ENCODE measurements at places on chromosomes 12 and 14.

DNA sequence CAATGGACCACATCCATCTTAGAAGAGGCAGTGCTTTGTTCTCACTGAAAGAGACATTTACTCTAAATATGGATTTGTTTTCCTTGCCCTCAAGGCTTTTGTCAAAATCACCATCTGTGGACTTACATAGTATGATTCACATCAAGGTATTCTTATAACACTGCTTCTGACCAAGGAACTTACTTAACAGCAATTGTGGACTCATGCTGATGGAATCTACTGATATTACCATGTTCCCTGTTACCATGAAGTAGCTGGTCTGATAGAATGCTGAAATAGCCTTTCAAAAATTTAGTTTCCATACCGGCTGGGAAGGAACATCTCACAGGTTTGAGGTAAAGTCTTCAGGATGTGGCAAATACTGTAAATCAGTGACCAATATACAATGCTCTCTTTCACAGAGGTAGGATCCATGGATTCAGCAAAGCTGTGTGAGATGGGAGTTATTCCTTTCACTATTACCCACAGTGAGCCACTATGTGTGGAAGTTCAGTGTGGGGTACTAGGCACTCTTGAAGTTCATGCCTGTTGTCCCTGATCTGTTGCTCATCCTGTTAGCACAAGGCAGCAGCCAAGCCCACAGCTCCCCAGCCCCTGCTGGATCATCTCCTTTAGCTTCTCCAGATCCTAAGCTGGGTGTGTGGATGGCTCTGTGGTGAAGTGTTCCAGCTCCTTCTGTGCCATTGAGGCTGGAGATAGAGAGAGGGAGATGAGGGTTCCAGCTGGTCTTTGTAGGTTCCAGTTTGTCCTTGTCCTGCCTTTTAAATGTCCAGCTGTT is 126.4 kb downstream of the ATP23 start:
- no peak for DNase-seq

- no peak for DNase-seq
These were observed 442.6 kb downstream of the GXYLT1 start for GRCh38 chr12:41701943-41702601.

- no peak for DNase-seq
These were observed 123.4 kb downstream of the PTPRQ start for GRCh38 chr12:80567401-80567800.

DNA sequence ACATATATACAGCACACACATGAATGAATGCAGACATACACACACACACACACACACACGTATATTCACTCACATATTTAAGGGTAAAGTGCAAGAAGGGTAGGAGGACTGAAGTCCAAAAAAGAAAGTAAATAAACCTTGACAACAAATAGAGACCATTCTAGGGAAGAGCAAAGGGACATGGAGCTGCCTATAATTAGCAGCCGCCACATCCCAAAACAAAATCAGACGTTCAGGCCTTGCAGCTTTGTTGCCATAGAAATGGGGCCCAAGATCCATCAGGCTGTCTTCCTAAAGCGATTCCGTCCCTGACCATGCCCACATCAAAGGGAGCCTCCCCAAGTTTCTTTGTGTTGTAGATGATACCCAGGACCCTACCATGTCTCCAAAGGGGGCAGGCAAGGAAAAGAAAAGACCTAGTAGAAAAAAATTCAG is 703.5 kb upstream of the TBX3 start:
- DNase-seq, result no peak

- no peak for DNase-seq
These were observed 104.4 kb downstream of the NUAK1 start for GRCh38 chr12:106034316-106034715.

DNA sequence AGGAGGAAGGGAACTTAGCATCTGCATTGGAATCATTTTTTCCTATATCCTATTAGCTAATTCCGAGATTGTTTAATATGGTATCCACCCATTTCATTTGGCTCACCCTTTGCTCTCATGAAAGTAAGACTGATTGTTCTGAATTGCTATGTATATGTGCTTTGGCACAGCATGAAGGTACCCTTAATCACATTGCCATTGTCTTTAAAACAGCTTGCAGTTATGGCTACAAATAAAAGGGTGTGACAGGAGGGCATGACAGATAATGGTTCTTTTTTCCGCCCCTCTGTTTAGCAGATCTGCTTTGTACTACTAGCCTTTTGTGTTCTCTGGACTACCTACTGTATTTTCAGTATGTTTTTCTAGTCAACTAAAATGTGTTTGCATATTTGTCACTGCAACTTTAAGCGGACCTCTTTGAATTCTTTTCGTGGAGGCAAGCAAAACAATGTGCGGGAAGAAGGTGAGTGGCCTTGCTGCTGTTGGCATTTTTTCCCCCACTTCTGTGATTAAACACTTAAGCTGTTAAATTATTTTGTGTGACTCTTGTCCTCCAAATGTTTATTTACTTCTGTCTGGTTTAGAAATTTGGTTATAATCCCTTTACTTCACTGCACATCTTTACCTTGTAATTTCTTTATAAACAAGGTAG is 35.8 kb downstream of the FBXO34 start:
- DNase-seq, result no peak

GRCh38 chr12:103756443-103756842 is 84.6 kb downstream of the NT5DC3 start:
- no peak for DNase-seq

DNA sequence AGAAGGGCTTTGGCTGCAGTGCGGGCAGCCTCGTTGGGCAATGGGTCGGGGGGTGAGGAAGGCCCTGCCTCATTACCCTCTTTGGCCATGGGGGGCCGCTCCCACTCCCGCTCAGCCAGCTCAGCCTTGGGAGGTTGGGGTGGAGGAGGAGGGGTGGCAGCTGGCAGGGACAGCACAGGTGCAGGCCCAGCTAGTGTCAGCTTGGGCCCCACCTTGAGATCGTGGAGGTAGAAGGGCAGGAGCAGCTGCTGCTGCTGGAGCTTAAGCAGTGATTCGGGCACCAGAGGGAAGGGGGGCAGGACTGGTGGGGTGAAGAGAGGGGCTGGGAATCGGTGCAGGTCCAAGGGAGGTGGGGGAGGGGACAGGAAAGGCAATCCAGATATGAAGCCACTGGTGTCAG is 26.0 kb downstream of the ZFHX2 start:
- no peak for DNase-seq

- no peak for DNase-seq
These were observed 25.2 kb upstream of the BHLHE41 start for GRCh38 chr12:26149968-26150500.

GRCh38 chr12:60279221-60279620 is 683.4 kb downstream of the SLC16A7 start:
- DNase-seq, result no peak

DNA sequence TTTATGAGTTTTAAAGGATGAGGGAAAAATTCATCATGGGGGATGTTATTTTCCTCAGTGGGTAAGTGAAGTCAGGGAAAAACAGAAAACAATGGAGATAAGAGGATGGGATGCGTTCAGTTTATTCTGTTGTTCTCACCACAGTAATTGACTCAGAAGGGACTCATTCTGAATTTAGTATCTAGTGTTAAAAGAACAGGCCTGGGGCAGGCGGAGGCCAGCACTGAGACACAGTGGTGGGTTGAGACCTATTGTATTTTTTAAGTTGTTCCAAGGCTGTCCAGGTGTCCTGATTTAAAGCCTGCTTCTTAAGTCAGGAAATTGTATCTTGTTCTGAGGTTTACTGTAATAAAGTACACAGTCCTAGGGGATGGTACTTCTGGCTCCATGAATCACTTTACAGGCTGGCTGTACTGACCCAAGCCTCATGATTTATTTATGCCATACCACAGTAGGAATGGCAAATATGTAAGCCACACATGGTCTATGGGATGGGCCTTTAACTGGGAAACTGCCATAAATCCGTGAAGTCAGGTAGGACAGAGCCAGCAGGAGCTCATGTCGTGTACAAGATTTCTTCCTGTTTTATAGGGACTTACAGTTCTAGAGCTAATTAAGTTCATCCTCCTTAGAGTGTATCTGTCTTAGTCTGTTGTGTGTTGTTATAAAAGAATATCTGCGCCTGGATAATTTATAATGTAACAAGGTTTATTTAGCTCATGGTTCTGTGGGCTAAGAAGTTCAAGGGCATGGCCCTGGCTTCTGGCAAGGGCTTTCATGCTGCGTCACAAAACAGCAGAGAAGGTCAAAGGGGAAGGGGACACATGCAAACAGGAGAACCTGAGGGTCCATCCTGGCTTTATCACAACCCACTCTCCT is 244.1 kb downstream of the FBXL14 start:
- DNase-seq, result no peak

GRCh38 chr12:42809226-42809625 is 219.7 kb upstream of the PRICKLE1 start:
- DNase-seq, result no peak

DNA sequence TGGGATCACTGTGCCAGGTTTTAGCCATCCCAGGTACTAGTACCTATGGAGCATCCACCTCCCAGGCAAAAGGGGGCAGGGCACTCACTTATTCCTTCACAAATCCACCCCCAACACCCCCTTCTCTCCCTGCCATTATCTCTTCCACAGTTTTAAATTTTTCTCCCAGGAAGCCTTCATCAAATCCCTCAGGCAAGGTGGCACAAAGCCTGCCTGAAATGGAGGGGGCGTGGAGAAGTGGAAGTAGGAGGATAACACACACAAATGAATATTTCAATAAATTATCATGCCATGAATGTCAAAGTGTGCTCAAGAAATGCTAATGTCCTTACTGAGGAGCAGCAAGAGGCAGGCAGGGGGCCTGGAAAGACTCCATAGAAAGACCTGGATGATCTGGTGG is 4.7 kb upstream of the CHST11 start:
- DNase-seq, result no peak

GRCh38 chr14:33287189-33287588 is 348.5 kb downstream of the NPAS3 start:
- no peak for DNase-seq

GRCh38 chr12:120091371-120092090 is 25.0 kb downstream of the RAB35 start:
- no peak for DNase-seq

DNA sequence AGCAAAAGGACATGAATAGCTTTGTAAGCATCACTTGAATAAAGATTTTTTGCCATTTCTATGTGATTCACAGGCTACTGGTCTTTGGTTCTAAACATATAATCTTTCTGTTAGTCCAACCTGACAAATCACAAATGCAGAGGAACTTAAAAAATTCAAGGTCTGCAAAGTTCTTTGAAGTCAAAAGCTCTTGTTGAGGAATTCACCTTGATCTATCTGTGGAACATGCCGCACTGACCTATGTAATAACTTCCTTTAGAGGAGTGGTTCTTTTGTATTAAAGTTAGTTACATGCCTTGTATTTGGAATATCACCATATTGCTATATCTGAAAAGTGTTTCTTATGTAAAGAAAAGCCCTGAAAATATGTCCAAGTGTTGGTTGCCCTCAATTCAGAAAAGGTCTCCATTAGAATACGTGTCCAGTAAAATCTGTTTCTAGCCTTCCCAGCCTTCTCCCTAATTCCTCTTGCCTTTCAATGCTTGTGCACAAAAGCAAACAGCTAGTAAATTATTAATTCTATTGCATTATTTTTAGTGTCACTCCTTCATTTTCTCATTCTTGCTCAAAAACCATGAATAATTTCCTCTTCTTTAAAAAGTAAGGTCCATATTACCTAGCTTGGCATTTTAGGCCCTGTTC is 1192.8 kb downstream of the FLRT2 start:
- no peak for DNase-seq

DNA sequence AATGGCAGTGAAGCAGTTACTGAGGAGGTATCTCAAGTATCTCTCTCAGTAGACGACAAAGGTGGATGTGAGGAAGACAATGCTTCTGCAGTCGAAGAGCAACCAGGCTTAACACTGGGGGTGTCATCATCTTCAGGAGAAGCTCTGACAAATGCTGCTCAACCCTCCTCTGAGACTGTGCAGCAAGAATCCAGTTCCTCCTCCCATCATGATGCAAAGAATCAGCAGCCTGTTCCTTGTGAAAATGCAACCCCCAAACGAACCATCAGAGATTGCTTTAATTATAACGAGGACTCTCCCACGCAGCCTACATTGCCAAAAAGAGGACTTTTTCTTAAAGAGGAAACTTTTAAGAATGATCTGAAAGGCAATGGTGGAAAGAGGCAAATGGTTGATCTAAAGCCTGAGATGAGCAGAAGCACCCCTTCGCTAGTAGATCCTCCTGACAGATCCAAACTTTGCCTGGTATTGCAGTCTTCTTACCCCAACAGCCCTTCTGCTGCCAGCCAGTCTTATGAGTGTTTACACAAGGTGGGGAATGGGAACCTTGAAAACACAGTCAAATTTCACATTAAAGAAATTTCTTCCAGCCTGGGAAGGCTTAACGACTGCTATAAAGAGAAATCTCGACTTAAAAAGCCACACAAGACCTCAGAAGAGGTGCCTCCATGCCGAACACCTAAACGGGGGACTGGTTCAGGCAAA is 216.6 kb downstream of the AKAP6 start:
- DNase-seq, result no peak

- no peak for DNase-seq
These were observed at the start of gene FGF6 for GRCh38 chr12:4445156-4446101. TSS of gene FGF6 (minus strand) at chr12:4445815. CDS start at chr12:4445570, 245 bp downstream.

DNA sequence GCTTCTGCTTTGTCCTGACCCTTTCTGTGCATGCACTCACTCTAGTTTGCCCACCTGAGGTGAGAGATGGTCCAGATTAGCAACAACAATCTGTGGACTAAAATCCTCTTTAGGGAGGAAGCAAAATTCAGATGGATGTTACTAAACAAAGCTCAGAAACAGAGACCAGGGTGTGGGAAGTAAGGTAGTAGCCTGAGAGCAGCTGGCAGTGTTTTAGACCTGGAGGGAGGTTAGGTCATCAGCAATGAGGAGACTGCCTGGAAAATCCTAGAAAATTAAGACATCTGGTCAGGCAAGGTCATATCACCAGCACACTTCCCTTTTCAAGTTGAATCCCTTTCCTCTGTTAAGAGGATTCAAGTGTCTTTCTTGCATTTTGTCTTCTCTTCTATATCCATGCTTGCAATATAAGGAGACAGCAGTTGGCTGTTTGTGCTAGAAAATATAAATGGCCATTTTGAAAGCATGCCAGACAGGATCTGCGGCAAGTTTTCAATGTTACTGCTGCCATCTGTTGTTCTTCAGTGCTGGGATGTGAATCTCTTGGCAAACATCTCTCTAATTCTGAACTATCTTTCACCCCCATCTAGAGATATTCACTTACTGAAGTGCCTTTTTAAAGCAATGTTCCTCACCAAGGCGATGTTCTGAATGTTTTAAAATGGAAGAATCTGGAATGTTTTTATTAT is 266.4 kb downstream of the NAV3 start:
- DNase-seq, result no peak
